CD8-positive, alpha-beta memory T cell (primary cell): ENCODE measurements at places on chromosomes 2 and 18.

GRCh38 chr2:74867841-74868658, 34.1 kb downstream of the HK2 start:
- DNase-seq: no peak

- DNase-seq: no peak
Observed at GRCh38 chr2:137677466-137677865, 286.8 kb upstream of the HNMT start.

DNA sequence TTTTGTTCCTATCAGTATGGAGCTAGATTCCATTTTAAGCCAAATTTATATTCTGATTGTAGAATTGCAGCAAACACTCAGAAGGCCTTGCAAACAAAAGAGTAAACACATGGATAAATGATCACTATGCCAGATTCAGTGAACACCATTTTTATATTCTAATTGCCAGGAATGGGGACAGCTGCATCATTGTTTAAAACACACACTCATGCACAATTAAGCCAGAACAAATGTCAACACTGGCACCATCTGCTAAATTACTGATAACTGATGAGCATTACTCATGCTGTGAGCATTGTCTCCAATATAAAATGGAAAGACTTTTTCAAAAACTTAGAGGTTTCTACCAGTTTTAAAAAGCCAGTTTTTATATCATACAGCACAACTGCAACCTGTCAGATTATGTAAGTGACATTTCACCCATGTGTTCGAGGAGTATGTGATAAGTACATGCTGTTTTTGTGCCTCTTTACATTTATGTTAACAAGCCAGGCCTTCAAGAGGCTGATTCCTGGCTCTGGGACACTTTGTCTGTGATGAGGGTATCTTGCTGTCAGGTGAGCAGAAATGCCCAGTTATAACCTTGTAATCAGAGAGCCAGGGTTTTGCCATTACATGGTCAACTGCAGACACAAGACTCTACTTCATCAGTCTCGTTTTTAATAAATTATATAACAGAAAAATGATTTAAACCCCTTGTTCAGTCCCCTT, 4.4 kb upstream of the ST8SIA5 start:
- no peak for DNase-seq

- no peak for DNase-seq
Observed at GRCh38 chr2:232839411-232840079, 30.5 kb upstream of the SNORC start.

GRCh38 chr2:201164166-201164565, 18.8 kb upstream of the CASP10 start:
- no peak for DNase-seq

- DNase-seq: no peak
Observed at GRCh38 chr2:130371723-130372054, 15.8 kb downstream of the PTPN18 start.

DNA sequence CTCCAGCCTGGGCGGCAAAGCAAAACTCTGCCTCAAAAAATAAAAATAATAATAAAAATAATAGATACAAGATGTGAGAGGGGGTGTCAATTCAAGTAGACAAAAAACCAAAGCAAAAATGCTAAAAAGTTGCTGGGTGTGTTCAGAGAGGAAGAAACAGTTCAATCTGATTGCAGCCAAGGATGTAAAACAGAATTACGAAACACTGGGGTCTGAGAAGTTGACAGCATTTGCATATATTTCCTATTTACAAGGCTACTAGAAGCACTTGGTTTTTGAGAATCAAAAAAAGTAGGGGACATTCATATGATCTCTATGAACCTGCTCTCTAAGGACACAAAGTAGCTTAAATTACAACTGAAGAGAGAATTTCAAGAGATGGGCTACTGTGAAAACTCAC, 7.6 kb downstream of the TRIP12 start:
- DNase-seq: no peak

DNA sequence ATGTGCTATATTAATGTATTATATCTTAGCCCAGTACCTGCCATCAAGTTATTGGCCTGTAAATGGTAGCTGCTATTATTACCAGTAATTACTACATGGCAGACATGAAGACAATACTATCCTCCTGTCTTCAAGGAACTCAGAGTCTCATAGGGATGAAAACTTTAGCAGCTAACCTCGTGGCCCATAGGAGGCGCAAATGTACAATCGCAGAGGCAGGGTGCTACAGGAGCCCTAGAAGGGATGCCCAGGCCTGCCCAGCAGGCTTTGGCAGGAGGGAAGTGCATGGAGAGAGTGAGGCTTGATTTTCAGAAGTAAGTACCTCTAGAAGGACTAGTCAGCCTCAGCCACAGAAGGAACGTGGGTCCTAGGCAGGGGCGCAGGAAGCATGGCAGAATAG, 44.7 kb upstream of the KIDINS220 start:
- no peak for DNase-seq
